ENCODE measurements at places on chromosomes 6 and 20. TPM values are rescaled to one million over a fixed set of nuclear protein-coding genes. Genes with fewer than 3 reads are reported as not detected.

ADGRF4 gene
- not detected for total RNA-seq

SLC4A11 gene
- total RNA-seq, result 0.19 TPM

RAB44 gene
- total RNA-seq, result 0.09 TPM

RWDD2A gene
- 4.1 TPM for total RNA-seq

NMBR gene
- not detected for total RNA-seq

MATN4 gene
- 2.3 TPM for total RNA-seq

BPIFB1 gene
- not detected for total RNA-seq

All from pancreas (tissue), 10 donors.